Amniotic stem cell (primary cell): ENCODE measurements at places on chromosomes 3 and 15.

DNA sequence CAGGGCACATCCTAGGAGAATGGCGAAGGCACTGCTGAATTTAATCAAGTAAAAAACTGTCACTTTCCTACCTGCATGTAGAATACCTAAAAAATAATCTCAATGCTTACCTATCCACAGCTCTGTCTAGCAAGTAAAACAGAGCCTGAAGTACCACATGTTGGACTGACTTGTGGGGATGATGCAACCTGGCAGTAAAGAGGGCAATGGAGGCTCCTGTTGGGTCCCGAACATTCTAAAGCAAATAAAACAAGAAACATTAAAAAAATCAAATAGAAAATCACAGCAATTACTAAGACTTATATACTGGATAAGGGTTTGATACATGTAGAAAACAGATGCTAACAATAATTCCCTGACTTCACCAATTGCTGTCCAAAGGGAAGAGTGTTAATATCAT lies 56.1 kb downstream of the PTPN9 start:
- DNase-seq = no peak

DNA sequence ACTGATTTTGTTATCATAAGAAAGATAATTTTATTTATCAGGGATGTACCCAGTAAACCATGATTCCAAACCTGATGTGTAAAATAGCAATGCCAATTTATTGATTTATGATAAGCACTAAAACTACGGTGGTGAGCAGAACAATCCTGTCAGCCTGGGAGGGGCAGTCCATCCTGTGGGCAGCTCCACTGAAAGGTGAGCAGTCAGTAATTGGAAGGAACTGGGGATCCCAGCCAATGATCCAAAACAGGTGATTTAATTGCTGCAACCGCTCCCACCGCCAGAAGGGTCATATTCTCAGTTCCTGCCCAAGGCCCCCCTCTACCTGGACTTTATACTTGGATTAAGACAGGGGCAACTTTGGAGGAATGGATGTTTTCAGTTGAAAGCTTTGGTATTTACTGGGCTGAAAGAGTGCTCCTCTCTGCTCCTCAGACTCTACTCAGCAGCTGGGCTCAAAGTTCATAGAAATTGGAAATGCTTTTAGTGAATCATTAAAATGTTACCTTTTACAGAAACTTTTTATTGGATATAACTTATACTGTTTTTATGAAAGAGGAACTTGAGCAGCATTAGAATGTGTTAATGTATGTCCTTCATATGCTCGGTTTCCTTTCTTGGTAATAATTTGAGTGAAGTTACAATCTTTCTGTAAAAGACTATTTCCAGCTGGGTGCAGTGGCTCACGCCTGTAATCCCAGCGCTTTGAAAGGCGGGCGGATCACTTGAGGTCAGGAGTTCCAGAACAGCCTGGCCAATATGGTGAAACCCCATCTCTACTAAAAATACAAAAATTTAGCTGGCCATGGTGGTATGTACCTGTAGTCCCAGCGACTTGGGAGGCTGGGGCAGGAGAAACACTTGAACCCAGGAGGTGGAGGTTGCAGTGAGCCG lies 198.6 kb upstream of the IL12A start:
- no peak for DNase-seq

GRCh38 chr3:33111581-33111980 lies 2.2 kb upstream of the CRTAP start:
- DNase-seq = no peak

DNA sequence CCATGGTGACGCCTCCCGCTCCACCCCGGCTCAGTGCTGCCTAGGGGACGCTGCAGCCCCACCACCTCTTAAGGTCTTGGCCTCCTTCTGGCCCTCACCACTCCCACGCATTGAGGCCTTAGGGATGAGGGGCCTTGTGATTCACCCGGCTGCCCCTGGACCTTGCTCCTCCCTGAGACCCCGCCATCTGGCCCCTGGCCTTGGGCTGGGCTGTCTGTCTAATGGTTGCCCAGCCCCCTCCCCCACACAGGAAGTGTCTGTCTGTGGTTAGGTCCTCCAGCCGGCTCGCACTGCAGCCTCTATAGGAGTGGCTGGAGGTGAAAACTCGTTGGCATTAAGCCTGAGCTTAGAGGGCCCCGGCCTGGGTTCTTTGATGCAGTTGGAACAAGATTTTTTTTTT lies 21.5 kb upstream of the MTHFS start:
- no peak for DNase-seq

DNA sequence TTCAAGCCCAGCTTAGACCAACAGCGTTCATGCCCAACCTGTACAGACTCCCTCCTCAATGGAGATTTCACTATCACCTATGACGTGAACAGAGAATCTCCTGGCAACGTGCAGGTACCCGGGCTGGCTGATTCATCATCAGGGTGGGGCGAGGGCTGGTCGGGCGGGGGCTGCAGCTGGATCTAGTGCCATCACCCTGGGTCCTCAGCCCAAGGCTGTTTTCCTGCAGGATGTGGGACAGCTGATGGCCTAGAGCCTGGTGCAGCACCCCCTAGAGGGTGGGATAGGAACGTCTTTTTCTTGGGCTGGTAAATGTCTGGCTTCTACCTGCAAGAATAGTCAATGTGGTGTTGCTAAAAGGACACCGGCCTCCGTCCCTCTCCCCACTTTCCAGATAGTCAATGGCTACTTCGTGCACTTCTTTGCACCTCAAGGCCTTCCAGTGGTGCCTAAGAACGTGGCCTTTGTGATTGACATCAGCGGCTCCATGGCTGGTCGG lies 4.4 kb downstream of the ITIH3 start:
- DNase-seq = no peak

GRCh38 chr3:139124197-139124596 lies 79.5 kb upstream of the PRR23C start:
- no peak for DNase-seq

GRCh38 chr15:79418693-79419279 lies 13.3 kb upstream of the MINAR1 start:
- no peak for DNase-seq

DNA sequence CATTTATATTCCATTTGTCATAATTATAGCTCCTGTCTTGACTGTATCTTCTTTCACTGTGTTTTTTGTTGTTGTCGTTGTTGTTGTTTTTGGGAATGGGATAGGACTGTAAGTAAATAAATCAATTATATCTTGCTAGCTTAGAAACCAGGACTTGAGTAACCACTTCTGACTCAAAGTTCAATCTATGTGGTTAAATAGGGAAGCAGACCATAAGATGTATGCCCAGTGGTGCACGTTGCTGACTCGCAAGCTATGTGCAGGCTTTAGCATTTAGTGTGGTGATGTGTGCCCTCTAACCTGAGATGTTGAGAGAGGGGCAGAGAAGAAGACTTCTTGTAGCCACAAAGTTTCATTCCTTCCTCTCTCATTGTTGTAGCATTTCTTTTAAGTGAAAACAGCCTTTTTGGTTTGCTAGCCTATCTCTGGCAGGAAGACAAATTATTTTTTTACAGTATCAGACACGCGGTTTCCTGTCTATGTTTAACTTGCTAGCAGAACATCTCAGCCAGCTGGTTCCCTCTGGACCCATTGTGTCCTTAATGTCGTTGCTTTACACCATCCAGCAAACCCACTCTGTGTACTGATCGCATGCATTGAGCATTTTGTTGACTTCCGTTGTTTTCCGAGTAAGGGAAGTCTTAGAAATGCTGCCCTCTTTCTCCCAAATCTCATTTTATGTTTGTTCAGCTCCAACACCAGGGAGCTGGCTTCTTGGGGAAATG lies 52.1 kb downstream of the TGFBR2 start:
- no peak for DNase-seq

- no peak for DNase-seq
These were observed 1546.5 kb downstream of the OTOL1 start for GRCh38 chr3:163043074-163043473.

GRCh38 chr3:187291512-187292132 lies at the start of gene MASP1:
Gene MASP1, minus strand, starts transcription at chr3:187291737. Its CDS starts 105 bp downstream, at chr3:187291632.
- no peak for DNase-seq

DNA sequence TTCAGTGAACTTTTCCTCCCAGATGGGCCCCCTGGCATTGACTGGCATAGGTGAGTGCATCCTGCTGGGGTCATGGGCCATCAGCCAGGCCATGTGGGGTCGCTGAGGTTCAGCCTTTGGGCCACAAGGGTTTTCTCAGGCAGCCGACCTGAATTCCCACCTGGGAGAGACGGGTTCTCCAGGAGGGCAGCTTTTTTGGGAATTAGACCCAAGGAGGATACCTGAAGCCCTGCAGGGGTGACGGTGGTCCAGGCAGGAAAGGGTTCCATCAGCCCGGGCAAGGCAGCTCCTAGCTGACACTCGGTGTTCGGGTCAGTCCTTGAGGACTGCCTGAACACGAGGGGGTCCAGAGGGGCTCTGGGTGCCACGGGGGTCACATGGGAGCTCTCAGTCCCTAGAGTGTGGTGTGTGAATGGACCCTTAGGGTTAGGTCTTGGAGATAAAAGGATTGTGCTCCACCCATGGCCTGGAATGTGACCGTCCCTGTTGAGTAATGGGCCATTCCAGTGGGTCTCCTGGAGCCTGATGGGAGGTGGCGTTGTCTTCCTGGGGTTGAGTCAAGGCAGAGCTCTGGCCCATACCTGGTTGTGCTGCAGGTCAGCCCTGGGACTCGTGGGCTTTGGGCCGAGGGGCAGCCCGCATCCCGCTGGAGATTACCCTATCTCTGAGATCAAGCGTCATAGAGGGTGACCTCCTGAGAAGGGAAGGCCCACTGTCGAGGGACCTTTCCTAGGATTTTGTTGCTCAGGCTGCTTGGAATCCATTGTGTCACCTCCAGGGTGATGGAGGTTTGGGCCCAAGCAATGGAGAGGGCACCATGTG lies 192.8 kb downstream of the UBE3A start:
- DNase-seq = no peak

GRCh38 chr3:15331072-15331605 lies 1.2 kb downstream of the SH3BP5 start:
- no peak for DNase-seq

DNA sequence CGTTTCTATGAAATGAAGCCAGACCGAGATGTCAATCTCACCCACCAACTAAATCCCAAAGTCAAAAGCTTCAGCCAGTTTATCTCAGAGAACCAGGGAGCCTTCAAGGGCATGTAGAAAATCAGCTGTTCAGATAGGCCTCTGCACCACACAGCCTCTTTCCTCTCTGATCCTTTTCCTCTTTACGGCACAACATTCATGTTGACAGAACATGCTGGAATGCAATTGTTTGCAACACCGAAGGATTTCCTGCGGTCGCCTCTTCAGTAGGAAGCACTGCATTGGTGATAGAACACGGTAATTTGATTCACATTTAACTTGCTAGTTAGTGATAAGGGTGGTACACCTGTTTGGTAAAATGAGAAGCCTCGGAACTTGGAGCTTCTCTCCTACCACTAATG lies 41.9 kb upstream of the TRA2B start:
- DNase-seq = no peak

DNA sequence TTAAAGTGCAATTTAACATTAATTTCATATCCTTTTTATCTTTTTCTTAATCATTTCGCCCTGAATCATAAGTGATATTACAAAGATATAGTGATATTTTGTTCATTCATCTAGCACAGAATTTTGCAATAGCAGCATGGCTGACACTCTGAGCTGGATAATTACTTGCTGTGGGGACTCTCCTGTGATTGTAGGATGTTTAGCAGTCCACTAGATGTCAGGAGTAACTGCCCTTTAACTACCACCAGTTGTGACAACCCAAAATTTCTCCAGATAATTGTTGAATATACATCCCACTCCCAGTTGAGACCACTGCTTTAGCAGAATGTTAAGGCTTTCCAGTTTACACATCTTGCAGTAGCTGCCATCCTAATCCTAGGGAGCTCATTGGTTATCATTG lies 196.8 kb upstream of the MBNL1 start:
- peak; percentile 21 for DNase-seq

GRCh38 chr3:144294659-144295538 lies 323.3 kb downstream of the DIPK2A start:
- no peak for DNase-seq

- no peak for DNase-seq
These were observed 30.4 kb downstream of the GOLGA6L2 start for GRCh38 chr15:23416349-23417276.

- no peak for DNase-seq
These were observed 12.9 kb upstream of the DCBLD2 start for GRCh38 chr3:98914210-98915080.

DNA sequence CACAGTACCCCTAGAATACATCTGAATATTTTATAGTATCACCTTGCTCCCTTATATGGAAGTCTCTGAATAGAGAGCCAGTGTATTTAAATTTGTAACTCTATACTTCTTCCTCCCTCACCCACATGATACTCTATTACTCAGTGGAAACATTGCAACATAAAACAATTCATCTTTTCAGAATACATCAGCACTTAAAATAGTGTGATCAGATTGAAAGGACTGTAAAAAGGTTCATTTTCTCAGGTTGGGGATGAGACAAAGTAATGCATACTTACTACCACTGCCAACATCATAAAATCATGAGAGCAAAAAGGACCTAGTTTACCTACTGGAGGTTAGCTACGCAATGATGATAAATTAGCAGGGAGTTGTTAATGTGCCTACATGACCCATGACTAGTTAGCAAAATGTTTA lies 13.8 kb upstream of the THRB start:
- no peak for DNase-seq

GRCh38 chr3:129575997-129576384 lies 30.5 kb downstream of the PLXND1 start:
- DNase-seq = no peak

DNA sequence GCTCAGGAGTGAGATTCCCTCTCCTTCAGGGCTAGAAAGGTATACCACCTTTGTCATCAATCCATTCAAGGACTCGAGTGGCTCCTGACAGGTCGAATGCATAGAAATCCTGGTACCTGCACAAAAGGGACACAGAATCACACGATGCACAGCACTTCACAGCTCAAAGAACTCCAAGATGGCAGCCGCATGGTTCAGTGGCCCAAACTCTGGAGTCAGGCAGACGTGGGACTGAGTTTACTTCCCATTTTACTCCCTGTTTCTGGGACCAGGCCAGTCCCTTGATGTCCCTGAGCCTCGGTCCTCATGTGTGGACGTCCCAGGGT lies 536 bp downstream of the WDR73 start:
- DNase-seq = no peak

DNA sequence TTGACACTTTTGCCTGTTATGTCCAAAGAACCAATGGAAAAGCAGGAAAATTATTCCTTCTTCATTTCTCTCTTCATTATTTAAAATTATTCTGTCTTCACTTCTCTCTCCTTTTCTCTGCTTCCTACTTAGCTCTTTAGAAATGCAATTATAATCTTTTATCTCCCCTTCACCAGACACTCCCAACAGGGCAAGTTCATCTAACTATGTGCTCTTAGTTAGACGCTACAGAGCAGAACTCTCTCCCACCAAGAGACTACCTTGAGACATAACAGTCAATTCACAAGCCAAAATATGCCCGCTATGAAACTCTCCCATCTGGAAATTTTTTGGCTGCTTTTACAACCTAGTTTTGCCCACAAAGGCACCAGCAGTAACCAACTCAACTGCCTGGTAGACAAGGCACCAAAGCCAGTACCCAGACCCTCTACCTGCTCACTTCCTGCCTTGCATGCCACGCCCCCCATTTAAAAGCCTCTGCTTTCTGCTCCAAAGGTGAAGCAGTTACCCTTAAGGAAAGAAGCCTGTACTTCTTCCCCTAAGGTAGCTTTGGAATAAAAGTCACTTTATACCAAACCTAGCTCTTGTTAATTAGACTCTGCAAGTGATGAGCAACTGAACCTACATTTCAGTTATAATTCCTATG lies 28.1 kb downstream of the CCRL2 start:
- no peak for DNase-seq

- DNase-seq = no peak
These were observed 2.8 kb downstream of the ADAMTS17 start for GRCh38 chr15:100338971-100339444.

- no peak for DNase-seq
These were observed 46.9 kb downstream of the PIK3R4 start for GRCh38 chr3:130699765-130700164.
